HS-5 (cell line): ENCODE measurements at places on chromosomes 3 and 15.

DNA sequence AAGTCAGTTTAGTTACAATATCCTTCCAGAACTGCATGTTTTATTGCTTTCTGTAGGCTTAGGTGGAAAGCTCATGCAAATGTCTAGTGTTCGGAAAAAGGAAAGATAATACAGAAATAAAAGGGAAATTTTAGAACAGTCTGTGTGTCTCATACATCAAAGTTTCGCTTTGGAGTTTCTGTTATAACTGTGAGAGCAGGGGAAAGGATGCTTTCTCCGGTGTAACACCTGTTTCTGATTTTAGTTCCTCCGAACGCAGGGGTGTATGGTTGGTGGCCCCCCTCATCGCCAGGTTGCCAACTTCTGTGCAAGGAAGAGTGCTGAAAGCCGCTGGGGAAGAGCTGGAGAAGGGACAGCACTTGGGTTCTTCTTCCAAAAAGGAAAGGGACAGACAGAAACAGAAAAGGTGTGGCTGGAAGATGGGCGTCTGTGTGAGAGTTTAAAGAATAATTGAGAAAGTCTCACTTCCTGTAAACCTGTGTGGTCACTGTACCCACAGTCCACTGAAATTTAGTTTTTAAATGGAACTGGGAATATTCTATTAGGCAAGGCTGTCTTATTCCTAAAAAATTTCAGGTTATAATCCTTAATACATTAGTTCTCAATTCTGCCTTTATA, 6.7 kb downstream of the P2RY12 start:
- DNase-seq, result no peak

DNA sequence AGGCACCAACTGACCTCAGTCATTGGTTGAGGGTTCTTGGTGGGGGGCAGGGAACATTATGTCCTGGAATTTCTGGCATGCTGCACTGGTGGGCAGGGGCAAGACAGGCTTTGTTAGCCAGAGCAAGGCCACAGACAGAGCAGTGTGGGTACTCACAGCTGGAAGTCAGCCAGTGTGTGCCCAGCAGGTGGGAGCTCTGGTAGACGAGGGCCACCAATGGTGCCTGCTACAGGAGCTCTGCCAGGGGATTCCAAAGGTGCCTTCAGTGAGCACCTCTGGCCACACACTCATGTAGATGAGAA, 31.3 kb downstream of the CYP8B1 start:
- DNase-seq, result no peak

GRCh38 chr3:25583343-25583742, 81.4 kb downstream of the TOP2B start:
- DNase-seq, result no peak

GRCh38 chr3:138569090-138569489, 25.0 kb downstream of the CEP70 start:
- no peak for DNase-seq

DNA sequence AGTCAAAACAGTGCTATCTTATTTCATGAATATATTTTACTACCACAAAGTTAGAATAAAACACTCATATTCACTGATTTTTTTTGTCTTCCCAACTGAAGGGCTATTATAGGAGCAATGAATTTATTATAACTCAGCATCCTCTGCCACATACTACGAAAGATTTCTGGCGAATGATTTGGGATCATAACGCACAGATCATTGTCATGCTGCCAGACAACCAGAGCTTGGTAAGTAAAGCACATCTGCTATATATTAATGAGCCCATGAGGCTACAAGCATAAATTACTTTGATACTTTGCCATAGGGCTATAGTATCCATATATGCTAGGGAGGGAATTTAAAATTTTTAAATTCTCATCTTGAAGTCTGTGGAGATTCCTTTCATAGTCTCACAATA, 95.9 kb downstream of the FEZF2 start:
- DNase-seq, result no peak

- DNase-seq, result no peak
These were observed 80.4 kb downstream of the IQCH start for GRCh38 chr15:67335026-67335425.

- no peak for DNase-seq
These were observed 543.3 kb upstream of the UBE2E2 start for GRCh38 chr3:22659651-22660475.
